ENCODE measurements at places on chromosomes 5 and 9.

DNA sequence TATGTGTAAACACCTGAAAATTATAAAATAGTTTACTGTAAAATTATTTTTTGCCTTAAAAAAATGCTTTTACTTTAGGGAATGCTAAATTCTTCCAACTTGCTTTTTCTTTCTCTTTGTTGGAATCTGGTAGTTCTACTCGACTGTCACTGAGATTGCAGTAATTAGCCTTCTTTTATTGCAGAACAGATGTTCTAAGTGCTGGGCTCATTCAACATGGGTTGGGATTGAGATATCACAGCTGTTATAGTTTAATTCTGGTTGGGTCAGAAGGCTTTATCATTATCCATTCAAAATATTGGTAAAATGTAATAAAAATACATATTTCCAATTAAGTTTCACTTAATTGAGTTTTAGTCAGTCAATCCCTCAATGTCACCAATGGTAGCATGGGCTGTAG, 686.7 kb downstream of the CDH18 start:
- no peak for DNase-seq

GRCh38 chr5:7745882-7746610, 104.9 kb downstream of the CFAP90 start:
- no peak for DNase-seq

GRCh38 chr5:130624805-130625204, 540.3 kb downstream of the HINT1 start:
- no peak for DNase-seq

- DNase-seq = no peak
These were observed 132.7 kb downstream of the PAPPA start for GRCh38 chr9:116286297-116286696.

Data from epithelial cell of prostate (primary cell).